GM12891 (cell line): ENCODE measurements at places on chromosomes 4 and X.

DNA sequence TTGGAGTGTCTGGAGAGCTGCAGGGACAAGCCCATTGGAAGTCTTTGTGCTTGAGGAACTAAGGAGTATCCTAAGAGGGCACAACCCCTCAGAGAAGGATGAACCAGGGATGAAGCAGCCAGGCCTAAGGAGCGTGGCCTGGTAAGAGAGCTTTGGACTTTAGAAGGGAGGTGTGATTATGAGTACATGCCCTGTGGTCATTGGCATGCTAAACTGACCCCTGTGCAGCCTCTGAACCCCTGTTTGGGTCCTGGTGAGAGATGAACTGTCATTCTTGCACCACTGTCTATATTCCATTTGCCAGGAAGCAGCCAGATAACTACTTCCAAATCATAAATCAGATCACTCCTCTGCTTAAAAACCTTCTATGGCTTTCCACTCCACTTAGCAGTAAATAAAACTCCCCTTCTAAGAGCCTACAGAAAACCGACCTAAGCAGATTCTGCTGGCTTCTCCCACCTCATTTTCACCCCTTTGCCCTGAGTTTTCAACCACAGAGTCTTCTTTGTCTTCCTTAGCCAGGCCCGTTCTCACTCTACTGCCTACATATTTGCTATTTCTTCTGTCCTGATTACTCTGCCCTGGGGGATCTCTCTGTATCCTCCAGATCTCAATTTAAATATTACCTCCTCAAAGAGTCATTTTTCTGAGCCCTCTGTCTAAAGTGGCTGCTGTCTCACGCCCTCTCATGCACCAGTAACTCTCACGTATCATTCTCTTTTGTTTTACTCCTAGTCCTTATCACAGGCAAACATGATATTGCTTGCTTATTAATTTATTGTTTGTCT is 56.7 kb downstream of the MID1IP1 start:
- no peak for DNase-seq

DNA sequence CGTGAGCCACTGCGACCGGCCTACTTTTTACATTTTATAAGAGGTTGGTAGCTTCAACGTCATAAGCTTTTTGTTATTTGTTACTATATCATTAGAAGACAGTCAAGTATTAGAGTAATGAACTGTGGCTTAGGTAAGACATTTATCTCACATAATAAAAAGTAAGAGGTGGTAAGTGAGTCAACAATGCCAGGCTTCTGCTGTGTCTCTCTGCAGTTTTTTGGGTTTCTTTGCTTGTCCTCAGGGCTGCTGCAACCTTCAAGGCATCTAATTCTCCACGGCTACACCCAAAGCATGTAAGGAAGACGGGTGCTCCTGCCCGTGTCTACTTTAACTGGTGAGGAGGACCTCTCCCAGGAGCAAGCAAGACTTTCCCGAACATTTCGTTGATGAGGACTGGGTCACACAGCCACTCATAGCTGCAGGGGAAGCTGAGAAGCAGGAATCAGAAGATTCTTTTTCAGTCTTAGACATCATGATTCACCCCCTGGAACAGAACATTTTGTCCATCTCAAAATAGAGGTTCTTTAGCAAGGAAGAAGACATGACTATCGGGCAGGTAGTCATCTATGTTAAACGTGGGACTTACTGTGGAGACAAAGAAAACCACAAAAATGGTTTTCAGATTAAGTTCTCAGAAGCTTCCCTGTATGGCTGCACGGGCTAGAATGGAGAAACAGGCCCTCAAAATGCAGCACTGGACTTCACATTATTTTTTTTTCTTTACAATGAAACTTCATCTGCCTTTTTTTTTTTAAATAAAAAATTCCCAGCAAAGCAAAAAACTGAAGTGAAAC is 13.0 kb upstream of the RHOH start:
- no peak for DNase-seq

GRCh38 chr4:119763386-119763785 is 134.8 kb upstream of the PDE5A start:
- no peak for DNase-seq

DNA sequence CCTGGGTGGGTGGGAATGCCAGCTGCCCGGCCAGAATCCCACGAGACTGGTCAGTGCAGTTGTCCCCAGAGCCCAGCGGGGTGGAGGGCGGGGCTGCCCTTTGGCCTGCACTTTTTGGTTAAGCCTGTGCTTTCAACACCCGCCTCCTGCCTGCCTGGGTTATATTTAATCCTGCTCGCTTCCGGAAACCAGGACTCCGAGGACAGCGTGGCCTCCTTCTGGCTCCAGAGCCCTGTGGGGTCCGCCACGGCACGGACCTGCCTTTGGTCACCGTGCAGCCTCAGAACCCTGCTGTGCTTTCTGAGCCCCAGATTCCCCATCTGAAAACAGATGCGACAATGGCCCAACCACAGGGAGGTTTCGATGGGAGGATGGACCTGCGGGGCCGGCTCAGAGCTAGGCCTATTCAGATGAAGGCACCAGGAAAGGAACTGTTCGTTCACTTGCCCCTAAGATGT is 29.4 kb upstream of the KIAA0232 start:
- DNase-seq: no peak

DNA sequence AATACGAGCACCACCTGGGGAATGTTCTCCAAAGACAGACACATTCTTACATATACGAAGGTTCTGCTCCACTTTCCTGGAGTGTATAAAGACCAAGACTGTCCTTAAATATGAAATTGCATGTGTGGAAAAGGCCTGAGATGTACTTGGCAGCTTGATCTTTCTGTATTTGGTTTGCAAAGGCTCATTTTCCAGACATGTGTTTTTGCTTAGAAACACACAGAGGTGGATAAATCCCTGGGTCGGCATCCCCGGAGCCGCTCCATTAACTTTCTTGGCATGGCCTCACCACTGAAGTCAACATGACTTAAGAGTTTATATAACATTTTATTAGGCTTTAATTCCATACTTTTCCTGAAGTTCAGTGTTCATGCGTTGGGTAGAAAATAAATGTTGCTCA is 239.4 kb downstream of the LDB2 start:
- no peak for DNase-seq
